ENCODE measurements at places on chromosomes 16 and 17.

DNA sequence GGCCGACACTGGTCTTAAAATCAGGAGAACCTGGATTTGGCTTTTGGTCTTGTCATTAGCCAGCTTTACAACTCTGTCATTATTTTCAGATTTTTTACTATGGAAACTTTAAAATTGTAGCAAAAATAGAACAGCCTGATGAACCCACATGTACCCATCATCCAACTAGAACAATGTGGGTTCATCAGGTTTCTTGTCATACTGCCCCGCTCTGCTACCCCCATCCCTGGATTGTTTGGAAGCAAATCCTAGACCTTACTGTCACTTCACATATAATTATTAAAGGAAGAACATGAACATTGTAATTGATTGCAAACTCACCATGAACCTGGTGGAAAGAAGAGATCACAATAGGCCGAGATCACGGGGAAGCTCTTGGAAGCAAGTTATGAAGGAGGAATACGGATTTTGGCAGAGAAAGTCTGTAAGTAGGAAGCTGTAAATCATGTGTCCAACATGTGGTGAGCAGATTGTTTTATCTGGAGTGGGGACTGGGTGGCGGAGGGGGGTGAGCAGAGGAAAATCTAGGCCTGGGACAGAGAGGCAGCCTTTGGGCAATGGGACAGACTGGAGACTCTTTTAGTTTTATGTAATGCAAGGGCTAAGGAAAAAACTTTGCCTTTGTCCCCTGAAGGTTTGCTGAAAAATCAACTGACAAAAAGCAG is 67.0 kb downstream of the PITPNC1 start:
- DNase-seq: no peak

GRCh38 chr17:35729405-35729833 is 2.0 kb upstream of the RASL10B start:
- no peak for DNase-seq

DNA sequence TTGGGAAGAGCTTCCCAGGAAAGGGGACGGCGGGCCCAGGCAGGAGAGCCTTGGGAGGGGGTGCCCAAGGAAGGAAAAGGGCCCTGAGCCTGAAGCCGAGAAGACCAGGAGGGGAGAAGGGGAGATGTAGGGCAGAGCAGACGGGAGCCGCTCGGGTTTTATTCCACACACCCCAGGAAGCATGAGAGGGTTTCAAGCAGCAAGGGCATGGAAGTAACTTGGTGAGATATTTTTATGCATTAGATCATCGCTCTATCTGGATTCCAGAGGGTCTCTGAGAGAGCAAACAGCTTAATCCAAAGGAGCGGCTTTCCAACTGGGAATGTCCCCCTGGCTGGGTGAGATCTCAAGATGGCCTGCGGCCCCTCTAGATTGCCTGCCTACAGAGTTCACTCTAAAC is 171.0 kb downstream of the IRX3 start:
- DNase-seq: no peak

DNA sequence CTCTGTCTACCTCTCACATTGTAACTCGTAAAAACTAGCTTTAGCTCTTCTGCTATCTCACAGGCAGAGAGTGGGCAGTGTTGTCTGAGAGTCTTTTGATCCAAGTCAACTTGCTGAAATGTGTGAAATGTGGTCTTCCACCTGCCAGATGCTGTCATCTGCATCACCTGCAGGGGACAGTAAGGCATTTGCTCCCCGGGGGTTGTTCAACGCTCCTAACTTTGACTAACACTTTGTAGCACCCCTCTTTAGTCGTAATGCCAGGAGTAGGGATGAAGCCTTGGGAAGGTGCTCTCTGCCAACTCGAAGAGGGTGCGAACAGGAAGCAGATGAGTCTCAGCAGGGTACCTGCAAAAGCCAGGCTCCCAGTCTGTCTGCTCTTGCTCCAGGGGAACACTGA is 36.1 kb downstream of the SNX11 start:
- no peak for DNase-seq
